Thoracic aorta (tissue), 2 donors: ENCODE measurements at places on chromosomes 4 and X.

DNA sequence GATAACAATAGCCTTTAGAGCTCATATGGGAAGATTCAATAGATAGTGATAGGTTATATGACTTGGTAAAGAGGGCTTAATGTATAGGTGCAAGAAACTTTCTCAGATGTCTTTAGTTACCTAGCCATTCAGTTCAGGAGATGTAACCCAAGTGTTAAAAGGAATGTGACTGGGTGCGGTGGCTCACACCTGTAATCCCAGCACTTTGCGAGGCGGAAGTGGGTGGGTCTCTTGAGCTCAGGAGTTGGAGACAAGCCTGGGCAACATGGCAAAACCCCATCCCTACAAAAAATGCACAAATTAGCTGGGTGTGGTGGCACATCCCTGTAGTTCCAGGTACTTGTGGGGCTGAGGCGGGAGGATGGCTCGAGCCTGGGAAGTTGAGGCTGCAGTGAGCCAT is 7.9 kb downstream of the TET2 start:
- no peak for DNase-seq

DNA sequence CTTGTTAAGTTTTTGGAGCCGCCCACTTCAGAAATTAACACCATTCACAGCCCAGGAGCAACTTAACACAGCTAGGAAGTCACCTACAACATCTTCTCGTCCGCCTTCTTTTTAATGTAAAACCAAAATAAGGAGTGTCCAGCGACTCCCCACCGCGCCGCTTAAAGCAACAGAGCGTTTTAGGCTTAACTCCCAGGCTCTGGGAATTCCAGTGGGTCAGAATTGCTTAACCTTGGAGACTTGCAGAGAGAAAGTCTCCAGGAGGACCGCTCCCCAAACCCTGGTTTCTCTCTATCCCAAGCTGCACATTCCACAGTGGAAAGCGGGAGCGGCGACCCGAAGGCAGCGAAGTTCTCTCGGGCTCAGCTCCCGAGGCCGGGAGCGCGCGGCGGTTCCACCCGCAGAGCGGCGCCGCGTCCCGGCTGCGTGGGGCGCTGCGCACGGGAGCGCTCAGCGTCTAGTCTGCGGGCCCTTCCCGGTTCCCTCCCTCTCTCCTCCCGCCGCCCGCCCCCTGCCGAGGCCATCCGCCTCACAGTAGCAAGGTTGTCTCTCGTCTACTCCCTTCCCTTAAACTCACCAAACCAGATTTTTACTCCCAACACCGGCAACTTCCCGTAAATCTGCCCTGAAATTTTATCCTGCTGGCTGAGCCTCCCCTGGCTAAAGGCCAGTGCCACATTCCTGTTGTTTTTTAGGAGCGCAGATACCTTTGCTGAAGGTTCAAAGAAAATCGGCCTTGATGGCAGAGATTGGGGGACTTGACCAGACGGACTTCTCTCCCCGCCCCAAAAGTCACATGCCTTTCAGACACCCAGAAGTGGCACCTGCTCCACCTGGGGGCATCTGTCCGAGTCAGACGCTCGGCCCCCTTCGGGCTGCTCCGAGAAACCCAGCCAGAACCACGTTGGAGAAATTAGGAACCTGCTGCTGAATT is at the start of gene RBM47:
Gene RBM47, minus strand, starts transcription at position 464 of the 934 bp plus-strand sequence. CDS start 190,971 bp downstream, outside the sequence.
- no peak for DNase-seq

- DNase-seq, result no peak
Measured at GRCh38 chr4:3857269-3857926, 91.2 kb downstream of the ADRA2C start.

GRCh38 chr4:162209706-162210105 is 45.9 kb upstream of the FSTL5 start:
- DNase-seq, result no peak

DNA sequence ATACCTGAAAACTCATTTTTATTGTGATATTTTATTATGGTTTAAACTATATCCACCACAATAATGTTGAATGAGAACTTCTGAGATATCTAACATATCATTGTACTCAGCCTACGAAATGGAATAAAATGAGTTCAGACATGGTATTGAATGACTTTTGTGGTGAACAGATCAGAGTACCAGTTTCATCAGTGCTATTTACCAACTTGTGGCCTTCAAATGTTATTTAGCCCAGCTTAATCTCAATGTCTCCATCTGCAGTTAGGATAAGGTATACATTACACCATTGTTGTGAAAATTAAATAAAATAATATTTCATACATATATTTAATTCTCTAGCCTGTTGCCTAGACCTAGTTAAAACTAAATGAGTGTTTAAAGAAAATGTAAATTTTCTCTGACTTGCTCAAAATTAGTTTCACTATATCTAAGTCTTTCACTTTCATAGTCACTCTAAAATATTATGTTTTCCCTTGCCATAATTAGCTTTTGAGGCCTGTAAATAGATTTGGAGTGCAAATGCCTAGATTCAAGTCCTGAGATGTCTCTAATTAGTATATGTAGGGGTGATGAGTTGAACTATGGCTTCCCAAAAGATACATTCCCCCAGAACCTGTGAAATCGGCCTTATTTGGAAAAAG is 594.2 kb downstream of the STPG2 start:
- DNase-seq, result no peak

DNA sequence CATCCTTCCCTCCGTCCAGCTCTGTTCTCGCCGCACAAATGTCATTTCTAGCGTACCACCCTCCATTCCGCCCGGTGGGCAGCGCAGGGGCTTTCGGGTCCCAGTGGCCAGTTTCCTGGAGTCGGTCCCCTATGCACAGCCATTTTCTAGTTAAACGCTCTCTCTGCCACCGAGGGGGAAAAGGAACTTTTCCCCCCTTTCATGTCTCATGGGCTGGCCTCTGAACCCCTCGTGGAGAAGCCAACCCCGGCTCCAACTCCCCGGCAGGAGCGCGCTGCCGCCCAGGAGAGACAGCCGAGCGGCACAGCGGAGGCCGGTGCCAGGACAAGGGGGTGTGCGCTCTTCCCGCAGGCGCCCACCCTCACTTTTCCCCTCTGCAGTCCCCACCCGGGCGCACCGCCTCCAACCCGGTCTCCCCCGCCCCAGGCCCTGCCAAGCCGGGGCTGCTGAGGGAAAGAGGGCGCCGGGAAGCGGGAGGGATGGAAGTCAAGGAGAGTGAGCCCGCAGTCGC is 662 bp downstream of the APBB2 start:
- no peak for DNase-seq

- no peak for DNase-seq
Measured at GRCh38 chr4:115293093-115293462, 179.7 kb upstream of the NDST4 start.

DNA sequence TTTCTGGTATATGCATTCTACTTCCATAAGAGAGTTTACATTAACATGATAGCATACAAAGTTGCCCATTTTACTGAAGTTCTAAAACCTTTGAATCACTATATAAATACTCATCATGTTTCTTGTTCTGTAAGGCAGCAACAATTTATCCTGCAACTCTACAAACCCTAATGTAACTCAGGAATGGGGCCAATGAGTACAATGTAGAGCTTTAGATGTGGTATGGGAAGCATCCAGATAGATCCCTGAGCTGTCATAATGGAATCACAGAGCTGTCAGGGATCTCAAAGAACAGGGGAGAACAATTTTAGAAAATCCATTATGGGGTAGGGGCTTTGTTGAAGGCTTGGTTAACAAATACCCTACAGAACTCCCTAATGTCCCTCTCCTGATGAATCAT is 88.5 kb downstream of the DCUN1D4 start:
- DNase-seq, result no peak

- DNase-seq, result no peak
Measured at GRCh38 chr4:35993606-35994005, 250.7 kb downstream of the ARAP2 start.

DNA sequence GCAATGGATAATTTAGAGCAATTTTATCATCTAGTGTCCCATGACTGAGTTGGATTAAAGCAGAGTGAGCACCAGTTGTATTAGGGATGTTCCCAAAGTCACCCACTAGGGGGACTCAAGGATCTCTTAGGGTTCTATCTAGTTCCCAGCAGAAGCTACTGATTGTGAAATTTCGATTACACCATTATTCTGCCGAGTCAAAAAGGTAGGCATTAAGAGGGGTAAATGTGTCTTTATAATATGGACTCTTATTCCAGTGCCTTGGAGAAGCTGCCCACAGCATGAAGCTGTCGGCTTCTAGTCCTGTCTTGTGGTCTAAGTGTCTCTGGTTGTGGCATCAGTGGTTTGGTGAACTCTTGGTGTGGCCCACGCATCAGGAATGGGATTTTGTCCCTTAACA is 53.3 kb downstream of the RGS12 start:
- DNase-seq, result no peak

DNA sequence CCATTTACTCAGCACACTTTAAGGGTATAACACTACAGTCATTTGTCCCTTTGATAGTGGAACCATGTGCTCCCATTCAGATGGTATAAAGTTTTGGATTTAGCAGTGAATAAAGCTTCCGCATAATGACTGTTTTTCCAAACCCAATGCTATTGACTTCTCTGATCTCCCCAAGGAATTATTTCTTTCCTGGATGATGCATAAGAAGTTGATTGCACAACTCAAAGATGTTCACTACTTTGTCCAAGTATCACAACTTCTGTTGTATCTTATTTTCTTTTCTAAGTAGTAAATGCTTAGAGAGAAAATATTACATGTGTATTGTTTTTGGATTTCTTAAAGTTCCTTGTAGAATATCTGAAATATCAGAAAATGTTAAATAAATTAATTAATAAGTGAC is 300.2 kb downstream of the GPM6A start:
- DNase-seq, result no peak

- no peak for DNase-seq
Measured at GRCh38 chr4:156705311-156705710, 266.3 kb downstream of the PDGFC start.

DNA sequence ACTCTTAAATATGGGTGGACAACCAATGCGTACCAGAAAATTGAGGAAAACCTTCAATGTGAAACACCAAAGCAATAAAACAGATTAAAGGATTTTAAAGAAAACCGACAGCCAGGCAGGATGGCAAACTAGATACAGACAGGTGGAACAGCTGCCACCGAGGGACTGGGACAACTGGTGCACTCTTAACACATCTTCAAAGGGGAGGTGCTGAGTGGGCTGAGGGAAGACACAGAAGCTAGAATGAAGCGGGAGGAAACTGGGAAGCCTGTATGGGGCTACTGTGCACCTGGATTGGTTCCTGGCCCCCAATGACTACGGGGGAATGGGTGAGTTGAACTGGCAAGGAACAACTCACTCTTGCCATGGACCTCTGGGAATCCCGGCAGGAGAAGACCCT is 20.7 kb downstream of the ZNF280C start:
- DNase-seq, result no peak

- no peak for DNase-seq
Measured at GRCh38 chr4:93761286-93761685, 67.3 kb upstream of the ATOH1 start.

DNA sequence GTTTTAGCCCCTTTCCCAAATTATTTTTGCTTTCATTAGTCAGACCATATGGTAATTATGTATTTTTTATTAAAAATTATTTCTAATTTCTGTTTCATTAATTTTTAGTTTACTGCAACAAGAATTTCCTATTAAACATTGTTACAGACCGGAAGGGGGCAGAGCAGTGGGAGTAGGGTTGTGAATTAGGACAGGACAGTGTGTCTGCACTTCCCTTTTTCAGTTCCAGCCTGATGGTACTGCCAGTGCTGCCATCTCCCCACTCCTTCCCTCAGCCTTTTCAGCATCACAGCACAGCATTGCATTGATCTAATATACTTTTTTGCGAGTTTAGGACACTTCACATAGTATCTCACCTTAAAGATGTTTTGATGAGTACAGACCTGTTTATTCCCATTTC is 76.5 kb downstream of the STIM2 start:
- DNase-seq, result no peak

DNA sequence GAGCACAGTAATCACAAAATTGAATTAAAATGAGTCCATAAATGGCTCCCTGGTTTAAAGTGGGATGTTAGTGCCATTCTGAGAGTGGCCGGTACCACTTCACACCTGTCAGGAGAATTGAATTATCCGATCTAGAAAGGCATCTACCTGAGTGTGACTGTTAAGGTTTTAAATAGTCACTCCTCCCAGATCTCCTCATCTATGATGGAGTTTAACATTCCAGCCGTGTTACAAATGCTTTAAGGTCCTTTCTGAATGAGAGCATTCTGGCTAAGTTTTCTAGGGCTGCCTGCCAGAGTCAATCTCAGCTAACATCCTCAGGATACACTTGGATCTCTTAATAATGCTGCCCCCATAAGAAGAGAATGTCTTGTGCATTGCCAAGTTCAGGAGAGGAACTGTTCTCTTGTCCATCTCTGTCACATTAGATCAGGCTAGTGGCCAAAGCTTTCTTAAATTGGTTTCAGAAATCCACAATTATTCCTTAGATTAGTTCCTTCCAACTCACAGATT is 231.1 kb downstream of the SLC39A8 start:
- DNase-seq, result no peak

GRCh38 chrX:30296408-30297254 is 12.6 kb downstream of the NR0B1 start:
- DNase-seq, result no peak
